SK-N-MC (cell line): ENCODE measurements at places on chromosomes 2 and 18.
A peak's percentile ranks its signal among the peaks of the same experiment; 100 is the strongest.

- DNase-seq, result no peak
Measured at GRCh38 chr2:142044197-142044596, 86.6 kb downstream of the LRP1B start.

- no peak for DNase-seq
Measured at GRCh38 chr2:176125772-176126054, 3.2 kb downstream of the HOXD9 start.

DNA sequence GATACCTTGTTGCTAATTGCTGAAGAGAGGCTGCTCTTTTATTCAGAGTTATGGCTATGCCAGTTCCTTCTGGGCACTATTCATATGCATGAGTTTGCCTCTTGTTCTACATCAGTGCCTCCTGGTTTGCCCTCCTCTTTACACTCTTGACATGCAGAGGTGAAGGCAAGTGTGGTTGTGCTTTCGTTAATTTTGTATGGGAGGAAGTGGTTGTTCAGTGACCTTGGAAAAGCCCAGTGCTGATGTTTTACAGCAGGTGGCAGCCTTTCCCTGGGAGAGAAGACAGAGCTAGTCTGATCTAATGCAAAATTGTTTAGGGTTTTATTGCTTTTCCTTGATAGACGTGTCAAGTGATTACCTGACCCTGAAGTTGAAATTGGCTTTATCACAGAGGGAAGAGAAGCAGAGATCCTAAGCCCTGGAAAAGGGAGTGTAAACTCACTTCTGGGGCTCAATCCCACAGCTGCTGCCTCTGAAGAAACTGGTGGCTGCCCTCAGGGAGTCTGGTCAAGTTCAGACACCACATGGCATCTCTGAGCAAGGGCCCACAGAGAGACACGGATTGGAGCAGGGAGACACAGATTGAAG lies 30.5 kb upstream of the VPS54 start:
- peak; percentile 24 for DNase-seq

DNA sequence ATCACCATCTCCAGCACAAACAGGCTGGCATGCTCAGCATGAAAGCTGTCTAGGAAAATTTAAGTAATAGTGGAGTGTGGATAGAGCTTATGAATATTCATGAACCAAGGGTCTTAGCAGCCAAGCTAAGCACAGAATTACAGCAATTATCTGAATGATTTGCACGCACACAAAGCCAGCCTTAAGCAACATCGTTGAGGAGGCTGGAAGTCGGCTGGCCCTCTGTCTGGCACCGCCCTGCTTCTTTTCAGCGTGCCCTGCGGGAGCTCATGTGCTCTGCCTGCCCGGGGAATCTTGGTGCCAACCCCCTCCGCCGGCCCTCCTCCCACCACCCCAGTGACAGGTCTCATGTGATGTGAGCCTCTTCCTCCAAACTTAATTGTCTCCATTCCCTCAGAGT lies 540.1 kb downstream of the CMPK2 start:
- peak; percentile 96 for DNase-seq

DNA sequence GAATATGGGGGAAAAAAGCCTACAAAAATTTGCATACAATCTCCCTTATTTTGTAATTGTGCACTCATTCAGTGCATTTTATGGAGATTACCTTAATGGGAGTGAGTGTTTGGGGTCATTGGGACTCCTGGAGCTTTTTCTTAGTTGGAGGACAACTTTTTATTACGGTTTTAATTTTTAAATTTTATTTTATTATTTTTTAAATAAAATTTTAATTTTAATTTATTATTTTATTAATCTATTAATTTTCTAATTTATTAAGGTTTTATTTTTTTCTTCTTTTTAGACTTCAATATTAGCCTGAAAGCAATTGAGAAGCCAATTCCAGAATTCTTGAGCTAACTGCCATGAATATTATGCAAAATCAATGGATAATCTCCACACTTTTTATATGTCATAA lies 355.0 kb downstream of the SOCS6 start:
- DNase-seq, result no peak

- DNase-seq, result no peak
Measured at GRCh38 chr2:237725661-237726060, 72.9 kb upstream of the RBM44 start.

GRCh38 chr2:133705287-133705686 lies 137.0 kb upstream of the NCKAP5 start:
- no peak for DNase-seq

DNA sequence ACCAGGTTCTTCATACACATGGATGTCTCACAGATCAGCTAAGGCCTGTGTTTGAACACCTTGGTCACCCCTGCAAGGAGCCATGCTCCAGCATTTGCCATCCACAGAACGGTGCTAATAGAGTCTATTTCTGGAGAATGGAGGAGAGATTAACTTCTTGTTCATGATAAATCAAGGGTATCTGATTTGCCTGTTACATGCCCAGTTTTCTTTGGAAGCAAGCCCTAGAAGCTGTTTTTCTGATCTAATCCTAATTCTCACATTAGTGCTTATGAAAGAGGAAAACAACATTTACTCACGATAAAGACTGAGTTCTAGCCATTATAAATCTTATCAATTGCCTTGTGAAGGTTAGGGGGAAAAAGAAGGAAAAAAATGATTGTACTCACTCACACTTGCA lies 119.6 kb upstream of the DTNA start:
- no peak for DNase-seq

DNA sequence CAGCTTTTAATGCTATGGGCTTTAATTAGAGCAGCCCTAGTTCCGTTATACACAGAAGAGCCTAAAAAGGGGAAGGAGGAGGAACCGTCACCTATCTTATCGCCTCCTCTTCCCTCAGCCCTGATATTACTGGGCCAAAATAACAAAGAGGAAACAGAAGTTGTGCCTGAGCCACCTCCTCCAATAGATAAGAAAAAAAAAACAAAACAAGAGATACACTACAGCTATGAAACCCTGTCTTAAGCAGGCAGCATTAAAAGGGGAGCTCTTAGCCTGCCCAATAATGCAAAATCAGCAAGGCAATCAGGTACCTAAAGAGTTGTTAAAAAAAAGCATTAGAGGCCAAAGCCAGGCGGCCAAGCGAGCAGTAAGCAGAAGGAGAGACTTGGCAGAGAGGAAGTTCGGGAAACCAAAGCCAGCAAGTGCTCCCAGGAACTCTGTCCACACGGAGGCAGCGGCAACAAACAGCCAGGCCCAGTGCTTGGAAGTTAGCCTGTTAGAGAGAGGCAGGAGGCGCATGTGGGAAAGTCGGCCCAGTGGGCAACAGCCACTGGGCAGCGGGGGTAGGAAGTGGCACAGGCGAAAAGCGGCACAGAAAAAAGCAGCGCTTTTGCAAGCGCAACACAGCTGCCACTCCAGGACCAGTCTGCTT lies 41.8 kb upstream of the PDK1 start:
- DNase-seq, result no peak

- DNase-seq, result no peak
Measured at GRCh38 chr2:168853471-168853870, 36.8 kb downstream of the SPC25 start.

GRCh38 chr2:231621051-231621879 lies 28.6 kb downstream of the TEX44 start:
- DNase-seq, result no peak

DNA sequence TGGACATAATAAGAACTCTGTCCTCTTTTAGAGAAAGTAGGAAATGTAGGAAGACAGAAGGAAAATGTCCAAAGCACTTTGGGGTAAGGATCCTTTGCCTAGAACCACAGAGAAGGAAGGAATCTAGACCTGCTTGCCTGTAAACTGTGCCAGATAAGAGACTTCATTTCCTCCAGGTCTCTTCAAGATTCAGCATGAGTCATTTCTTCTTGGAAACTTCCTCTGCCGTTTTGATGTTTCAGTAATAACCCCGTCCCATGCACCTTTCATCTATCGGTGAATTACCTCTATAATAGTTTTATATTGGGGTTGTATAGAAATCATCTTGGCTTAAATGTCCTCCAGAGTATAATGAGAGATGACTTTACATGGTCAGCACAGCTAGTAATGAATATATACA lies 63.2 kb upstream of the LRATD1 start:
- DNase-seq, result no peak

DNA sequence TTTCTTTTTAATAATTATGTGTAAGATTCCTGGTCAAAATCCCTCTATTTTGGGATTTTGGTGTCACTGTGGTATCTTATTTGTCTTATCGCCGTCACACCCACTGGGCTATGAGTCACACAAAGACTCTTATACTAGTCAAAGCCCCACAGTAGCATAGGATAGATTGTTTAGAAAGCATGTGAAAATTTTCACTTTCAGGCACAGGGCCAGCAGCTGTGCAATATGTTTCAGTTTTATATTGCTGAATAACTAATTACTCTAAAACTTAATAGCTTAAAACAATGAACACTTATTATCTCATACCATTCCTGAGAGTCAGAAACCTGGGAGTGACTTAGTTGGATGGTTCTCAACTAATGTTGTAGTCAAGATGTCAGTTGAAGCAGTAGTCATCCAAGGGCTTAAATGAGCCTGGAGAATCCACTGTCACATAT lies 24.0 kb downstream of the CFAP210 start:
- no peak for DNase-seq

DNA sequence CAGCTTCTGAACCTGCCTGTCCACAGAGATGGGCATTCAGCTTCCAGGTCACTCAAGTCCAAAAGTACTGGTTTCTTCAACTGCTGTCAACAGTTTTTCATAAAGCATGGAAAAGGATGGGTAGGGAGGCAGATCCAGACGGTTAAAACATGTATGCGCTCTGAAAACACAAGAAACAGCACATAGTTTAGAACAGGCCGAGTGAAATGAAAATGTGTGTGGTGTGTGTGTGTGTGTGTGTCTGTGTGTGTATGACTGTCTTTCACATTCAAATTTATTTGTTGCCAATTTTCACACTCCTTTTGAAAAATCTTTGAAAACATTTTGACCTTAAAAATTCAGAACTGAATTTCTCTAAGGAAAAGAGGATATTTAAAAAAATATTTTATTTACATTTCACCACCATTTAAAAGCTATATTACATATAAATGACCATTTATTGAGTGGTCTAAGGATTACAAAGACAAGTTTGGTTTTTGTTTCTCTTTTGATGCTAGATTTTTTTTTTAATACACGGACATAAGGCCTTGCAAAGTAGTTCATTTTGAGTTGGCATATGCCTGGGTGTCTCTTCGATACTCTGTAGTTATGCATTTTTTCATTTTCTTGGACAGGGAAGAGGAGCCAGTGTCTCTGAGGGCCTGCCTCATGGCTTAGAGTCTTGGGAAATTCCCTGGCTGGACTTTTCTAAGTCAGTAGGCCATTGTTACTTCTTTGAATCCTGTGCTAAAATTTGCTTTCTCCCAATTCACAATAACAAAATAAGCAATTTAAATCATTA lies 30.0 kb upstream of the STK17B start:
- no peak for DNase-seq

- DNase-seq, result no peak
Measured at GRCh38 chr18:56983275-56983992, 163.5 kb upstream of the BOD1L2 start.

GRCh38 chr2:85769236-85769982 lies 15.6 kb downstream of the ATOH8 start:
- no peak for DNase-seq

DNA sequence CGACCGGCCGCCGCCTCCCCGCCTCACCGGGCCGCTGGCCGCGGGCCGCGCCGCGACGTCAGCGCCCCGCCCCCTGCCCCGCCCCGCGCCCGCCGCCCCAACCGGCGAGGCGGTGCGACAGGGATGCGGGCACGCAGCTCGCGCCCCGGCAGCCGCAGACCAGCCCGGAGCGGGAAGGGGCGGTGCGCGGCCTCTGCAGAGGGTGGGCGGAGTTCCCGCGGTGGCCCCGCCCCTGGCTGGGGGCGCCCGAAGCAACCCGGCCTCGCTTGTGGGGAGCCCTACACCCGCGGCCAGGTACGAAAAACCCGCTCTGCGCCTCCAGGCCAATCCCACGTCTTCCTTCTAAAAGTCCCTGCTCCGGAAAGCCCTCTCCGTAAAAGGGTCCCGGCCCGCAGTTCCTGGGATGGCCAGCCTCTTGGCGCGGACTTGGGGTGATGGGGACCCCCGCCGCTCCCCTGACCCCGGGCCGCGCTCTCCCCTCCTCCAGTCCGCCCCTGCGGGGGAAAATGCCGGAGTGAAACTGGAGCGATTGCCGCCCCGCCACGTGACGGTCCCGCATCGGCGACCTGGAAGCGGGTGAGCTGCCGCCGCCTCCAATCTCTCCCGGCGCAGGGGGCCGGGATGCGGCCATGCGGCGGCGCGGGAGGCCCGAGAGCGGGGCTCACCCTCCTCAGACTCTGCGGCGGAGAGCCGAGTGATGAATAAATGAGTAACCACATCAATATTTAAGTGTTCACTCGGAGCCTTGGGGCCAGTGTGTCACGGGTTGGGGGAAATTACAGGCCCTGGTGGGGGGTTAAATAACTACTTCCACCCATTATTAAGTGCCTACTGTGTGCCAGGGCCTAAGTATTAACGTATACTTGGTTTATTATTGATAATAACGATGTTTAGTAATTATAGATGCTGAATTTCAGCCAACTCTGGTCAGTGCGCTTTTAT lies at the start of gene RAB11FIP5:
Gene RAB11FIP5, minus strand, starts transcription at position 36 of the 942 bp plus-strand sequence. CDS start 171 bp downstream, outside the sequence.
- no peak for DNase-seq

DNA sequence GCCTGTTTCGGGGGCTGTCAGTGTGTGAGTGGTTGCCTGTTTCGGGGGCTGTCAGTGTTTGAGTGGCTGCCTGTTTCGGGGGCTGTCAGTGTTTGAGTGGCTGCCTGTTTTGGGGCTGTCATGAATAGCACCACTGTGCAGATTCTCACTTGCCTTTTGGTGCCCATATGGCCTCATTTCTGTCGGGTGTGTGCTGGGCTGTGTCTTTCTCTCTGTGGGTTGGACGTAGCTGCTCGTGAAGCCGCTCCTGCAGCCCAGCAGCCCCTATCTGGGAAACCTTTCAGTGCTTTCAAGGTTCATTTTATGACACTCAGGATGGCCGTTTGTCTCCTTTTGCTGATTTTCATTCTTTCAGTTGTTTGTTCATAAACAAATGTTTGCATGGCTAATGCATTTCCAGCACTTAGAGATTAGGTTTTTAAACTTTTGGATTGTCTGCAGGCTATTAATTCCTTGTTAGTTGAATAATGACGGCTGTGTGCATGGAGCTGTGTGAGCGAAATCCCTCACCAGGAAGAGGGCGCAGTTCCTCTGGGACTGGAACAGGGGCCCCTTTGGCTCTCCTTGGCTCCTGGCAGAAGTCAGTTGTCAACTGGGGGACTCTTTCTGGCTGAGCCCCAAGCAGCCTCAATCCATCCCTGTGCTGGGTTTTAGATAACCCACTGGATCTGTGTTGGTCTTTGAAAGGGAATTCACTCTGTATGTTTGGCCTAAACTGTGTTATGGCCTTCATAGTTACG lies 10.8 kb downstream of the AGAP1 start:
- DNase-seq, result no peak

DNA sequence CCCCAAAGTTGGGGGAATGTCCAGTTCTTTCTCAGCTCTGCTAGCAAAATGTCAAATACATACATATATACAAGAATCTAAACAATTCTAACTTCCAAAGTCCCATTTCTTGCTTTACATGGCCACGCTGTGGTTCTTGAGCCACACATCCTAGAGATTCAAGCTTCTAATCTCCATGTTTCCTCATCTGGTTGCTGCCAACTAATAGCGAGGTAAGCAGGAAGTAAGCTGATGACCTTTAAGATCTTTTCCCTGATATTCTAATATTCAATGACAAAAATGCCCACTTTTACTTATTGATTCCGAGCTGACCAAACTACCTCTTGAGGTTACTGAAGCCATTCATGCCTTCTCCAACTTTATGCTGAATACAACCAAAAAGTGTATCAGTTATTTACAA lies 3.3 kb downstream of the VPS54 start:
- DNase-seq, result no peak
